NB4 (cell line): ENCODE measurements at places on chromosomes 3 and 15.

DNA sequence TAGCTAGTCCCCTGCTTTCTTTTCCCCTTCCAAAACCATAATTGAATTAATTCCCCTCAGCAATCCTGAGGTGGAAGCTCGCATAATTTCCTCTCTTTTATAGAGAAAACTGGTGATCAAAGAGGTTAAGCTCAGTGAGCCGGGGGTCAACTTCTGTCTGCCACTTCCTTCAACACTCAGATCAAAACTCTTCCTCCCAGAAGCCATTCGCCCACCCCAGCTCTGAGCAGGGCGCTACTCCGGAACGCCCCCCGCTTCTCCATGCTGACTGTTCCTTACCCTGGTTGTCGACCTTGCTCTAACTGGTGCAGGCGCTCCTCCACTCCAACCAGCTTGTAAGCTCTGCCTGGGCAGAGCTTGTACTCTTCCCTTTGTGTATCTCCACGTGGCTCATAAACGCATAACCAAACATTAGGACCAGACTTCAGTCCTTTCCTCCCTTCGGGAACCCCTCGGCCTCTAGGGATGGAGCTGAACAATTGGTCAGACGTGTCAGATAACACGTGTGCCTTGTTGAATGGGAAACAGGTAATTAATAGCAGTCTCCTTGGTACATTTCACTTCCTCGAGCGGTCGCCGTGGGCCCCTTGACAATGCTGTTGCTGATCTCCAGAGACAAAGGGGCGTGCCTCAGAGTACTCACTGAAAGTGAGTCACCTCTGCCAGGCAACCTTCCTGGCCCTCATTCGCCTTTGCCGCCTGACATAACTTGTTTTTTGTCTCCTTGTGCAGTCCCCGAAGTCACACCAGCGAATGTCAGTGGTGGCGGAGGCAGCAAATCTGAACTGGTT is 71.8 kb downstream of the IL5RA start:
- peak; percentile 9 for DNase-seq

DNA sequence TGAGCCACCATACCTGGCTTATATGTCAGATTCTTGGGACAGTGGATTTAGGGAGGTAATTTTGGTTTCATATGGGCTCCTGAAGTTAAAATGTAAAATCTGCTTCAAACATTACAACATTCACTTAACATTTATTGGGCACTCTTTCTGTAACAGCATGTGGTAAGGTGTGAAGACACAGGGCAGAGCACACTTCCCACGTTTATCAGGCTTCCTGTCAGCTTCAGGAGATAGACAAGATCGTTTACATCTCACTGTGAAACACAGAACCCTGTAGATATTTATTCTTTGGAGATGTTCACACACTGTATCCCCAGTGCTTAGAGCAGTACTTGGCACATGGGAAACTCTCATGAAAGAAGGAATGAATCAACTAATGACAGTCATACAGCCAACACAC is 426.0 kb upstream of the RARB start:
- DNase-seq = no peak

GRCh38 chr3:120432150-120432860 is 18.5 kb downstream of the FSTL1 start:
- DNase-seq = no peak

GRCh38 chr3:5388091-5388490 is 200.6 kb downstream of the EDEM1 start:
- no peak for DNase-seq

DNA sequence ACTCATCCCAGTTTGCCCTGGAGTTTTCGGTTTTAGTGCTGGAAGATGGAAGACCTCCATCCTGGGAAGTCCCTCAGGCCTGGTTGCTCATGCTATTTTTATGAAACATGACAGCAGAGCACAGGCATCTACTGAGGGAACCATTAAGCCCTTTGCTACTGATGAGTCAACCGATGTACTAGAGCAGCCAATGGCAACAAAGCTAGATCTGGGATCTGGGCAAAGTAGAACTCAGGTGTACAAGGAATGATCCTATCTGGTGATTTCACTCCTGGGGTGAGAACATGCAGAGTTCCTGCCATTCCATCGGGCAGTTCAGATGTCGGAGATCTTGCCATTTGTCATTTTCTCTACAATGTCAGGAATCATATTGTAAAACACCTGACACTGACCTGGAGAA is 166.2 kb upstream of the NSMCE3 start:
- no peak for DNase-seq

DNA sequence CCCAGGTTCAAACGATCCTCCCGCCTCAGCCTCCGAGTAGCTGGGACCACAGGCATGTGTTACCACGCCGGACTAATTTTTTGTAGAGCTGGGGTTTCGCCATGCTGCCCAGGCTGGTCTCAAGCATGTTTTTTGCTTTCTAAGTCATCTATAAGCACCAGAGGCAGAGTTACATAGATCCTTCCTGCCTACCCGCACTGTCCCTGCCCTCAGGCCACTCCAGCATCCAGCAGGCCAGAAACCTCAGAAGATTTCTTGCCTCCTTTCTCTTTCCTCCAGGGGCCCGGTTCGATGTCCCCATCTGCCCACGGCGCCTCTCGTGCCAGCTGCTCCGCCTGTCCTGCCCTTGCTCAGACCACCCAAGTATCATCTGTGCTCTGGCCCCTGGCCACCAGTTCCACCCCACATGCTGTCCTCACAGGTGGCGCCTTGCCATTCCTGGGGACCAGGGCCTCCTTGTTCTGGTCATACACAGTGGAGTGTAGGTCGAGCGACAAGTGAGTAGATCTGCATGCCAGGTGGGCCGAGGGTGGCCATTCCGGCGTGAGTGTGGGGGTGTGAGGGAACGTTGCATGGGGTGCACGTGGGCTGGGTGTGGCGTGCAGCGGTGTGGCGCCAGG is 27.3 kb downstream of the KLHDC8B start:
- DNase-seq = no peak

DNA sequence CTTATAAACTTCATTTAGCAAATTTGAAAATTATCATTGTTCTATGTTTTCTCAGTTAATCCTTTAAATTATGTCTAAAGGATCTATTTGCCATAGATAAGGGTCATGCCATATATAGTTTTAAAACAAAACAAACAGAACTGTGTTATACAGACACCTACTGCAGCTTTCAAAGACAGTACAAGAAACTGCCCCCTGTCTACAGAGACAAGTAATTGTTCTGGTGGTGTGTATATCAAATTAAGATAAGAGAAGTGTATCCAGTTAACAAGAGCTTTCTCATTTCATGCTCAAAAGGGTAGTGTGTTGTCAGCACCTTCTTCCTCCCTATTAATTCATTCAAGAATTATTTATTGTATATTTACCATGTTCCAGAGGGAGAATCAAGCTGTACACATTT is 201.2 kb downstream of the FMN1 start:
- DNase-seq = peak; percentile 4

DNA sequence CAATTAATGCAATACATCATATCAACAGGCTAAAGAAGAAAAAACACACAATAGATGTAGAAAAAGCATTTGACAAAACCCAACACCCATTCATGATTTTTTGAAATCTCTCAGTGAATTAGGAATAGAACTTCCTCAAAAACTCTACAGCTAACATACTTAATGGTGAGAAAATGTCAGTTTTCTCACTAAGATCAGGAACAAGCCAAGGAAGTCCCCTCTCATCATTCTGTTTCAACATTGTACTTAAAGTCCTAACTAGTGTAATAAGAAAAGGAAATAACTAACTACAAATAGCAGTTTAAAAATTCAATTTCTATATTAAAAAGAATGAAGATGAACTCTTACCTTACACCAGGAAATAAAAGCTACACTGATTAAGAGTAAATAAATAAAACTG is 77.8 kb downstream of the DCLK3 start:
- no peak for DNase-seq

DNA sequence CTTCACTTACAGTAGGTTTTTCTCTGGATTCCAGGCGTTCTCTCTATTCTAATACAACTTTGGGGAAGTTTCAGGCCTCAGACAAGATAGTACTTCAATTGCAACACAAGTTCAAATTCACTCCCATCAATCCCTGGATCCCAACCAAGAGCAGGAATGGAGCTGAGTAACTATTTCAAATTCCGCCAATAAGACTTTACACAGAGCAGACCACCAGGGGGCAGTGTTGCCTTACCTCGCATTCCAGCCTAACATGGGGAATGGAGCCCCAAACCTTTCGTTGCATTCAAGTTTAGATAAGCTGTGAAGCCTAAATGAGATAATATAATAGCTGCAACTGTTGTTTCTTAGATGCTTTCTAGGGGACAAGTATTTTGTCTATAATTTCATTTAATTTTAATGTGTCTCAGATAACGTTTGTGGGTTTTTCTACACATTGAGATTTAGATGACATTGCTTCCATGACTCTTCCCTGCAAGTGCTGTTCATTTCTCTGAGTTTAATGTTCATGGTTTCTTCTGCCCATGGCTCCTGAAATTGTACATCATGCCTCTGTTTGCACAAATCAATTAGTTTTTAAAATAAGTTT is 186.7 kb downstream of the NSUN3 start:
- peak; percentile 65 for DNase-seq

GRCh38 chr15:42035435-42035761 is 14.6 kb upstream of the PLA2G4E start:
- peak; percentile 52 for DNase-seq
